NCI-H2227 treated with DMSO at 0.1 percent for 48 hours (cell line): ENCODE measurements at places on chromosomes 3 and 15.

DNA sequence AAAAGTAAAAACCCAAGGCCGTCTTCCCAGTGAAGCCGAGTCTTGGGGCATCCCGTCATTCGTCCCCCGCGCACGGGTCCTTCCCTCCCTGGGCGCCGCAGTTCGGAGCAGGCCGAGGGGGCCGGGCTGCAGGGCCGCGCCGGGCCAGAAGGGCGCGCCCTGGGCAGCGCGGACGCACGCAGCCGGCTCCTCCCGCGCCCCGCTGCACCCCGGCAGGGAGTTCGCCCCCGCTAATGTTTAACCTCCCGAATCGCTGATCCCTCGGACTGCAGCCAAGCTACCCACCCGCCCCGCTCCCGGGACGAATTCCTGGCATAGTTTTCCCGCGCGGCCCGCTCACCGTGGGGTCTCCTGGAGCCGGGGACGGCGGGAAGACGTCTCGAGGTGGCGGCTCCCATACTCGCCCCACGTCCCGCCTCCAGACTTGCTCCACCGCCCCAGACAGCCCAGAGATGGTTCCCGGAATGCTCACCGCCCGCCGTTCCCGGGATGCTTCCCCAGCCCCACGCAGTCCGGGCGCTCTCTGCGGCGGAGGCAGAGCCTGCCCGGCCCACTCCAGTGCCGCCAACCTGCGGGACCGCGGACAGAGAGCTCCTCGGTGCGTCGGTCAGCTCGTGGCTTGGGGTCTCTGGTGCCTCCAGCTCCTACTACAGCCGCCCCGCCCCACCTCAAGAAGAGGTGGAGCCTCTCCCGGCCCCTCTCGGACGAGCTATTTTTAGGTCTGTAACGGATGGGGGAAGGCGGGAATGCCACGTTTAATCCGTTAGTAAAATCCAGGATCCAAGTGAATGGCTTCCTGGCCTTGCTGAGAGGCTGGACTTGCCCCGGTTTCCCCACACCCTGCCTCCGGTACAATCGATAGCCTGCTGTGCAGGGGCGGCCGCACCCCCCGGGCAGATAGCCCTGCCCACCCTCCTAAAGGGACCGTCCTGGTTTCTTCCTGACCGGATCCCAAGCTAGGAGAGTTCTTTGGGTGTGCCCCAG lies at the start of gene DZIP1L:
DZIP1L (minus strand) TSS at position 621 of the 984 bp plus-strand sequence. CDS start 11,637 bp downstream, outside the sequence.
- no peak for DNase-seq

- DNase-seq: peak; percentile 35
Measured at GRCh38 chr15:67456677-67457529, 64.0 kb upstream of the C15orf61 start.

GRCh38 chr15:36291501-36291900 lies 287.9 kb upstream of the CDIN1 start:
- DNase-seq: no peak

DNA sequence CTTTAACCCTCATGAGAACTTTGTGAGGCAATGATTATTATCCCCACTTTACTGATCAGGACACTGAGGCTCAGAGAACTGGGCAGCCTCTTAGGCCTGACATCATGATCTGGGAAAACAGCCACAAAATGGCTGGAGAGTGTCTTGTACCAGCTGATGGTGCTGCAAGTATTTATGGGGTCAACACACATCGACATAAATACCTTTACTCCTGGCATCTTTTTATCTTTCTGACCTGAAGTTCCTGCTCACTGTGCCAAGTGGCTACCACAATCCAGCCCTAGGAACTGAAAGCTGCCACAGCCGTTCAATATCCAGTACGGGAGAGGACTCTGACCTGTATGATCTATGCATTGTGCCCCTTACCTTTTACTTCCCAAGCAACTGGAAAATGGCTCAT lies 29.2 kb upstream of the MUC13 start:
- DNase-seq: no peak

- DNase-seq: no peak
Measured at GRCh38 chr3:76997733-76998132, 42.2 kb upstream of the ROBO2 start.

DNA sequence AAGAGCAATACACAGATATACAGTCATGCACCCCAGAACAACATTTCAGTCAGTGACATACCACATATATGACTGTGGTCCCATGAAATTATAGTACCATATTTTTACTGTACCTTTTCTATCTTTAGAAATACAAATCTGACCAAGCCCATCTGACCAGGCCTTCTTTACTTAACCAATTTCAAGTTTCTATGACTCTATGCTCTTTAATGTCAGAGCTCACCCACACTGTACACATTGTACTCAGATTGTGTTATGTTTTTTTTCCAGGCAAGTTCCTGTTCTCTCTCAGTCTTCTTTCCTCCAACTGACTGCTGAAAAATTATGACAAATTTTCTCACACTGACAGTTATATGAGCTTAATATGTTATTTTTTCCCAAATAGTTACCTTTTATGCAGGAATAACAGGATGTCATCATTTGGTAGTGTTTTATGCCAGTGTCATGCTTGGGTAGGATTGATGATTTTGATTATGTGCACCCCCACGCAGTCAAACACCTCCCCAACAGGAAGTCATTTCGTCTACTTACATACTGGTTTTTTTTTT lies 8.0 kb upstream of the CBLB start:
- no peak for DNase-seq

- no peak for DNase-seq
Measured at GRCh38 chr3:81459733-81460132, 301.7 kb downstream of the GBE1 start.

GRCh38 chr3:38454884-38455638 lies 1.4 kb downstream of the ACVR2B start:
- DNase-seq: peak; percentile 39

DNA sequence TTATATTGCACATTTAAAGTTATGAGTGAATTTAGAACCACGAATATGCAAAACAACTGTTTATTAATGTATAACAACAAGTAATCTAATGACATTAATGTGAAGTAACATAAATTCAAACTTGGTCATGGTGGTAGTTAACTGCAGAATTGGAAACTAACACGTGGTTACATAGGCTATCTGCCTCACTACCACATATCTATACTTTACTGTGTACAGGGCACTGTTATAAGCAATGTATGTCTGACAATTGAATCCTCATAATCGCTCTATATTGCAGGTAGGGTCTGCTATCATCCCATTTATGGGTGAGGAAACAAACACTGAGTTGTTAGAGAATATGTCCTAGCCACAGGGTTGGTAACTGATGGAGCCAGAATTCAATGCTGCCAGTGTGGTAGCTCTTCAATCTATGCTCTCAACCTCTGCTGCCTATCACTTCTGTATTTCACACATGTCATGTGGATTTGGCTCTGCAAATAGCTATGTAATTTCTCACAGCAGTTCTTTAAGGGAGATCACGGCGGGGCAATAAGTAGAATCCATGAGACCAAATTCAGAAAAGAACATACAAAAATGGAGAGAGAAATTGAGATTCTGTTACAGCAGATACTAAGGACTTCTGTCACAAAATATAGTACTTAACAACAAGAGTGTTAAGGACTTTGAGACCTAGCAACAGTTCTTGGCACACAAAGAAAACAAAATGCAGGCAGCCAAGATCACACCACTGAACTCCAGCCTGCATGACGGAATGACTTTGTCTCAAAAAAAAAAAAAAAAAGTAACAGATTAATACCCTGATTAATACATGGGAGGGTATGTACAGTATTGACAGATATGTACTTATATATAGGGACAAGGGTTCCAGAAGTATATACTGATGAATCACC lies 100.0 kb upstream of the CSPG5 start:
- no peak for DNase-seq

DNA sequence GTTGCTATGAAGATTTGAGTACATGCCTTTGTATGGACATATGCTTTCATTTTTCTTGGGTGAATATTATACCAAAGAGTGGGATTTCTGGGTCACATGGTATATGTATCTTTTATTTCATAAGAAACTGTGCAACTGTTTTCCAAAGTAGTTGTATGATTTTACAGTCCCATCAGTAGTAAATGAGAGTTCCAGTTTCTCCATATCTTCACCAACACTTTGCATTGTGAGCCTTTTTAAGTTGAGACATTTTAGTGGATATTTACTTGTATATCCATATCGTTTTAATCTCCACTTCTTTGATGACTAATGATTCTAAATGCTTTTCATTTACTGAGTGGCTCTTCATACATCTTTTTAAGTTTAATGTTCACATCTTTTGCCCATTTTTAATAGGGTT lies 20.3 kb downstream of the MEF2A start:
- no peak for DNase-seq

- peak; percentile 38 for DNase-seq
Measured at GRCh38 chr3:24963762-24964625, 464.1 kb upstream of the RARB start.

- DNase-seq: no peak
Measured at GRCh38 chr3:77137559-77137958, 97.7 kb downstream of the ROBO2 start.

DNA sequence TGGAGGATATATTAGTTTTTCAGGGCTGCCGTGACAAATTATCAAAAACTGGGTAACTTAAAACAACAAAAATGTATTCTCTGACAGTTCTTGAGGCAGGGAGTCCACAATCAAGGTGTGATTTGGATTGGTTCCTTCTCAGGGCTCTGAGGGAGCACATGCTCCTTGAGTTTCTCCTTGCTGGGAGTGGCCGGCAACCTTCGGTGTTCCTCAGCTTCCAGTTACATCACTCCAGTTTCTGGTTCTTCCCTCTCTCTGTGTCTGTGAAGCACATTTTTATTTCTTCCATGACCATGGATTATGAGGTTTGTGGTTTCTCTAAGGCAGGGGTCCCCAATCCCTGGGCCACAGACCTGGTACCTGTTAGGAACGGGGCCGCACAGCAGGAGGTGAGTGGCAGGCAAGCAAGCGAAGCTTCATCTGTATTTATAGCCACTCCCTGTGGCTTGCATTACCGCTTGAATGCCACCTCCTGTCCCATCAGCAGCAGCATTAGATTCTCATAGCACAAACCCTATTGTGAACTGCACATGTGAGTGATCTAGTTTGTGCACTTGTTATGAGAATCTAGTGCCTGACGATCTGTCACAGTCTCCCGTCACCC lies 24.3 kb downstream of the LRRC28 start:
- DNase-seq: no peak
